AG08396 (cell line): ENCODE measurements at places on chromosomes 11 and 22.

- no peak for DNase-seq
These were observed 21.7 kb downstream of the RASSF10 start for GRCh38 chr11:13030857-13031256.

DNA sequence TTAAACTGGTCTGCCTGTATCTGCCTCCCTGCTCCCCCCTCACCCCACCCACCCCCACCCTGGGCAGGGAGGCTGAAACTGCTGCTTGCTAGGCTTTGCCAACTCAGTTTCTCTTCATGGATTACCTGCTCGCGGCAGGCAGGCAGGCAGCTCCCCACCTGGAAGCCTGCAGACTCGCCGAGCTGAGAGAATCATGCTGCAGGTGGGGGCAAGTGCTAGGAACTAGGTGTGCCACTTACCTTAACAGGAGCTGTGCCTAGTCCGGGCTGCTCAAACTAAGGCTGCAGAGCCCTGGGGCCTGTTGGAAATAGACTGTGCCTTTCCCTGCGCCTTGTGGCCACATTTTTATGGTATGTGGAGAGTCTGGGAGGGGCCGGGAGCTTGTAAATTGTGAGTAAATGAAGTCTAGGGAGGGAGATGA is 30.3 kb downstream of the MARK2 start:
- no peak for DNase-seq

DNA sequence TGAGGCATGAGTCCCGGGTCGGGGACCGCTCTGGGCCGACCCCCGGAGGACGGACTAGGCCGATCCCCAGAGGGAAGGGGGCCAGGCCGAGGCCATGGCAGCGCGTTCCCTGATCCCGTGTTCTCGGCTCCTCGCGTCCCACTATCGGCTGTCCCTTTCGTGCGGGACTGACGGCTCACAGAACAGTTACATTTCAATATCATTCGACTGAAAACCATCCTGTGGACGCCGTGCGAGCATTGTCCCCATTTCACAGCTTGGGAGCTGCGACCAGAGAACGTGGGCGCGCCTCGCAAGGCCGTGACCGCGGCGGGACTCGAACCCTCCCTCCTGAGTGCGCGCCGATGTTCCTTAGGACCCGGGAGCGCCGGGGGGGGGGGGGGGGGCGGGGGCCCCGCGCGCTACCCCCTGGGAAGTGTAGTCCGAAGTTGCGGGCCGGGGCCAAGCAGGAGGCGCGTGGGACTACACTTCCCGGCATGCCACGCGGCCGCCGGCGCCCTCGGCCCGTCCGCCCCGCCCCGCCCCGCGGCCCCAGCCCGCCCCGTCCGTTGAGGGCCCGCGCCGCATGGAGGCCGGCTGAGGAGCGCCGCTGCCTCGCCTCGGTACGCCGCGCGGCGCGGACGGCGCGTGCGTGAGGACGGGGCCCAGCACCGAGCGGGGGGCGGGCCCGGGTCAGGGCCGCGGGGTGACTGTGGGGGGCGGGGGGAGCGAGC is at the start of gene TRABD:
Gene TRABD, plus strand, starts transcription at position 539 of the 713 bp plus-strand sequence. CDS start 7,148 bp downstream, outside the sequence.
- DNase-seq = peak; percentile 98

GRCh38 chr22:33438273-33438672 is 380.1 kb upstream of the SYN3 start:
- DNase-seq = peak; percentile 60

- peak; percentile 5 for DNase-seq
These were observed 67.0 kb downstream of the FANCF start for GRCh38 chr11:22558664-22559063.
